ENCODE measurements at places on chromosomes 3 and 15.

DNA sequence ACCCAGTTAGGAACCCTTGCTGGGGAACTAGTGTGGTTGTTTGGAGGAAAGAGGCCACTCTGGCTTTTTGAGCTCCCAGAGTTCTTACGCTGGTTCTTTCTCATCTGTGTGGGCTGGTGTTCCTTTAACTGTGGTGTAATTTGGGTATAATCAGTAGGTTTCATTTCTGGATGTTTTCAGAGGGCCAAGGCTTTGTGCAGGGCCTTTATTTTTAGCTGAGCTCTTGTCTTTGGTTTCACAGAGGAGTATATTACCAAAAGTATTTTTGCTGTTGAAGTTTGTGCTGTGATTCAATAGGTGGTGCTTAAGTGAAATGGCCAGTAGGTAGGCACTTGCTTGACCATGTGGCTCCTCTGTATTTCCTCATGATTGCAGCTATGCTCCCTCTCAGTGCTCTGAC is 357.9 kb downstream of the KCNH8 start:
- DNase-seq = no peak

GRCh38 chr3:94114666-94115065 is 51.8 kb downstream of the NSUN3 start:
- no peak for DNase-seq

DNA sequence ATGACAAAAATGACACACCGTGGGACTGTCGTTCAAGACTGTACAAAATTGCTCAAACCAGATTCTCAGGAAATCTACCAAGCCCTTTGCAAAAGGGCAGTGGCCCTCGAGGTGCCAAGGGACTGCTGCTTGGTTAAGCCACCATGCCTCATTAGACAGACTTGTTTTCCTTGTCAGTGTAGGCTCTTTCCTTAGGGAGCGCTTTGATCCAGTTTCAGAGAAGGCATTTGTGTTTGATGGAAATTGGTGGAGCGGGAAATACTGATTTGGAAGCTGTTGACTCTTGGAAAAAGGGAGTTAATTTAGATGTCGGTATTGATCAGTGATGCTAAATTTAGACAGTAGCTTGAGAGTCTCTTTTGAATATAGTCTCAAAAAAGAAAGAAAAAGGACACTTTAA is 304.3 kb upstream of the UMPS start:
- no peak for DNase-seq

DNA sequence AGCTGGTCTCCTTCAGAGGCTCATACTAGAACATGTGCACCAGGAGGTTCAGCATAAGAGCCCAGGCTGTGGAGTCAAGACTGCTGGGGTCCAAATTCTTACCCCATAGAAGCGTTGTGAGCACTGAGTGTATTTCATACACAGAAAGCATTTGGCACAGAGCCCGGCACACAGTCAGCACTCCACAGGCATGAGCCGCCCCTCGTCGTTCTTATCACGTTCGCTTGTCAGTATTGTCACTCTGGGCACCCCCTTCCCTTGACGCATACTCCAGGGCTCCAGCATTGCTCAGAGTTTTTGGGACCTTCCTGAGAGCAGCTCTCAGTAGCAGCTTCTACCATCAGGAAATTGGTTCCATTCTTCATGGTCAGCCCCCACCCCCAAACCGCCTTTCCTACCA is 25.2 kb downstream of the CORO2B start:
- no peak for DNase-seq

GRCh38 chr3:172079326-172079976 is 40.1 kb downstream of the FNDC3B start:
- DNase-seq = no peak

DNA sequence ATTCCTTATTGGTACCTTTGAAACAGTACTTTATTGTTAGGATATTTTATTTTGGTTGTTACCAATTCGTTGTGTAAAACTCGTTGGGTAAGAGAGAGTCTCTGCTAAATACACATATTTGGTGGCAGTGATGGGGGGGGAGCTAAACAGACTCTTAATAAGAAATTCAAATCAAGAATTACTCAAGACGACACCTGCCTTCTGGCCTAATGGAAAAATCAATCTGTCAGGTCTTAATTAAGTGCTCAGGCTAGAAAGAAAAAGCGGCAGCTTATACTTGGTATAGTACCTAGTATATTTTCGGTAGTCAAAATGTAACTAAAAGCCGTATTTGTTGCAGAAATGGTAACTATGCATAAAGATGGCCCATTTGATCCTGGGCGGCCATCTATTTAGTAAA is 18.2 kb downstream of the FOXP1 start:
- DNase-seq = no peak

- DNase-seq = no peak
These were observed 479.6 kb downstream of the CNTN3 start for GRCh38 chr3:74134831-74135230.

DNA sequence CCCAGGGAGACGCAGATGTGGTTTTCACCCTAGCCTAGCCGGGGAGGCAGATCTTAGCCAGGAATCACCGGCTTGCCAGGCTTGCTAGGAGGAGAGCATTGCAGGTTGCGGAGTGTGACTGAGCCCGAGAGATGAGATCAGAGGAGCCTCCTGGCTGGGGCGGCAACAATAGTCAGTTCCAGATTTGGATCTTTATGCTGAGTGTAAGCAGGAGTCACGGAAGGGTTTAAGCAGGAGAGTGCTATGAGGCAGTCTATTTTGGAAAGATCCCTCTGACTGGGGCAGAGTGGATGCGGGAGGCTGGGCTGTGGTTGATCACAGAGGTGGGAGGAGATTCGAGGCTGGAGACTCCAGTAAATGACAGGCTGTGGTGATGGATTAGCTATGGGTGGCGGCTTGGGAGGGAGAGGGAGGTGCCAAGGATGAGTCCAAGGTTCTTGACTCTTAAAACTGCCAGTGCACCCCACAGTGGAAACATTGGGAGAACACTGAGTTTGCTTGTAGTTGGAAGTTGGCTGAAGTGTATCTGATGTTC is 10.4 kb upstream of the BAHD1 start:
- DNase-seq = no peak

GRCh38 chr3:194161131-194162045 is 25.4 kb downstream of the HES1 start:
- DNase-seq = no peak

DNA sequence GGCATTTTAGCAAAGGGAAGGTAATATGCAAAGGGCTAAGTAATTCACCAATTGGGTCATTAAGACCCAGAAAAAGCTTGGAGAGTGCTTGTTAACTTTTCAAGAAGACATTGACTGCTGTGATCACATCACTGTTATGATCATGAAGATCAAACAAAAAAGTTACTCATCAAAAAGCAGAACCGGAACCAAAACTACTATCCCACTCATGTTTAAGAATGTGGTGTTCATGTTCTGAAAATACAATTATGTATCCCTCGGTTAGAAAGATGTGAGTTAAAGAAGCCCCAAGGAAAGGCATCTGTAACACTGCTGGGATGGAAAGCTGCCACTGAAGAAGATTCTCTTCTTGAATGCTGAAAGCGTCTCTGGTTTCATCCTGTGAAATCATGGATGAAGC is 32.6 kb downstream of the BBX start:
- DNase-seq = no peak

DNA sequence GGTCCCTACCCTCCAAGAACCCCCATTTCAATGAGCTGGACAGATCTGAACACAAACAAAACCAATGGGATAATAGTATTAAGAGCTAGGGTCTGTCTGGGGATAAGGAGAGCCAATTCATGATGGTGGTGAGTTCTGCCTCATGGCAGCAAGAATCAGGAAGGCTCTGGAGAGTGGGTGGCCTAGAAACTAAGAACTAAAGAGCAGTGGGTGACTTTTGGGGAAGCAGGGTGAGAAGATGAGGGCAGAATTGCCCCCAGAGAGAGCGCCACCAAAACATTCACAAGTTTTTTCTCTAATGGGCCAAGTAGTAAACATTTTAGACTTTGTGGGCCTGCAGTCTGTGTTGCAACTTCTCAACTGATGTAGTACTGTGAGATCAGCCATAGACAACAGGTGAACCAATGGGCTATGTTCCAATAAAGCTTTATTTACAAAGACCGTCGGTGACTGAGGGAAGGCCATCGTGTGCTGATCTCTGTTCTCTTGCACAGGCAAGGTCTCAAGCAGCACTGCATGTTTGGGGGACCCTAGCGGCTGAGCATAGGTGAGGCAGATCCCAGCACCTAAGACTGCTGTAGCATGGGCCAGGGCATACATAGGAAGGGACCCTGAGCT is 225.5 kb upstream of the ST8SIA2 start:
- DNase-seq = no peak

- no peak for DNase-seq
These were observed 227.5 kb upstream of the MDFIC2 start for GRCh38 chr3:70539908-70540307.

GRCh38 chr3:52820736-52821135 is 9.7 kb downstream of the ITIH4 start:
- no peak for DNase-seq

GRCh38 chr3:24640330-24640877 is 145.8 kb upstream of the THRB start:
- no peak for DNase-seq

GRCh38 chr3:176741664-176742047 is 455.6 kb downstream of the TBL1XR1 start:
- no peak for DNase-seq

GRCh38 chr3:129021140-129021551 is 20.0 kb downstream of the EFCC1 start:
- no peak for DNase-seq

DNA sequence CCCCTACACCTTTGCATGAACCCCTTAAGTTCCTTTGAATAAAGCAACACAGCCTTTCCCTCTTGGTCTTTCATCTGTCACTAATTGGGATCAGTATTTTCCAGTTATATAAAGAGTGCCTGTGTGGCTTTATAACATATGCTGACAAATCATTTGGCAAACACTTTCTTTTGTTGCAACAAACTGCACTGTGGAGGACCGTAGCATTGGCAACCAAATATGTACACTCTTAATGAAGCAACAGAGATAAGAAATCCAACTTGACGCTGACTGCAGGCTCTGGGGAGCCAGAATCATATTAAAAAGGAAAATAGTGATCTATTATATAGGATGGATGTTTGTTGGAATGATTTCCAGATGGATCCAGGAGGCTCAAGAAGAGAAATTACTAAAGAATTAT is 120.1 kb upstream of the PRICKLE2 start:
- no peak for DNase-seq

- DNase-seq = no peak
These were observed 14.2 kb downstream of the RAB6B start for GRCh38 chr3:133881492-133881891.

GRCh38 chr3:171832989-171833388 is 10.2 kb upstream of the TMEM212 start:
- DNase-seq = no peak

- DNase-seq = no peak
These were observed 108.1 kb upstream of the LSAMP start for GRCh38 chr3:116553355-116553754.

- no peak for DNase-seq
These were observed 61.8 kb downstream of the ZBBX start for GRCh38 chr3:167318306-167318705.

DNA sequence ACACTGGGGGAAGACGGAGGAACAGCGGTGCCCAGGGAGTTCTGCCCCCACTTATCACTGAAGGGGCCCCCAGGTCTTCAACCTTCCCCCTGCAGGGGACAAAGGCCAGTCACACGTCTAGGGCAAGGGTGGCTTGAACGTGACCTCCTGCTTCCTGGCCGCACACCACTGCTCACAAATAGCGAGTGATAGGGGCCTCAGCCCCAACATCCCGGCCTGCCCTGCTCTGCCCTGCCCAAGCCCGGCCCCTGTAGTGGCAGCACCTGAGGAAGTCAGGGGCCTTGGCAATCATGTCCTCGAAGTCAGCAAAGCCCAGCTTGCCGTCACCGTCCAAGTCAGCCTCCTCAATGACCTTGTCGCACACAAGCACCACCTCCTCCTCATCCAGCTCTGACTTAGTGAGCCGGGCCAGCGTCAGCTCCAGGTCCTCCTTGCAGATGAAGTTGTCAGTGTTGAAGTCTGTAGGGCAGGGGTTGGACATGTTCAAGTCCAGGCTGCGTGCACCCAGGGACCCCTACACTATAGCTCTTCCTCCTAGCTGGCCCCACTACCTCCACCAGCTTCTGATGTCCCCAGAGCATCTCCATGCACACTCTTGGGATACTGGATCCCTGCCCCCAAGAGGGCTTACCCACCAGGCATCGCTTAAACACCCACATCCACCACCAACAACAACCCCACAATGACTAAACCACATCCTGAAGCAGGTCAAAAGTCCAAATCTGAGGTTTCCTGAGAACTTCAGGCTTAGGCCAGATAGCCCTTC is 13.3 kb downstream of the SH2D7 start:
- no peak for DNase-seq

DNA sequence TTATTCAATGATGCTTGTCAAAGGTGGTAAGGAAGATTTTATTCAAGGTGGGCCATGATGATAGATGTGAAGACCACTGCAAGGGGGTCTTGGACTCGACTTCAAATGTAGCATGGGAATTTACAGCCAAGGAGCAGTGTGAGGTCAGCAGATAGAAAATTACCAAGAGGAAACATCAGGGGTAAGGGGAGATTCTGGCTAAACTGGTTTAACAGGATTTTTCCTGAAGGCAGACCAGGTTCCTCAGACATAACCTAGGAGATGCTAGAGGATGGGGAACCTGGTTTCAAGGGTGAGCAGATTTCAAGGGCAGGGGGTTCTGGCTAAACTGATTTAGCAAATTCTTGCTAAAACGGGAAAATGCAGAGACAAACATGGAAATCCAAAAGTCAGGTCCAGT is 464.9 kb downstream of the TAFA4 start:
- DNase-seq = no peak

DNA sequence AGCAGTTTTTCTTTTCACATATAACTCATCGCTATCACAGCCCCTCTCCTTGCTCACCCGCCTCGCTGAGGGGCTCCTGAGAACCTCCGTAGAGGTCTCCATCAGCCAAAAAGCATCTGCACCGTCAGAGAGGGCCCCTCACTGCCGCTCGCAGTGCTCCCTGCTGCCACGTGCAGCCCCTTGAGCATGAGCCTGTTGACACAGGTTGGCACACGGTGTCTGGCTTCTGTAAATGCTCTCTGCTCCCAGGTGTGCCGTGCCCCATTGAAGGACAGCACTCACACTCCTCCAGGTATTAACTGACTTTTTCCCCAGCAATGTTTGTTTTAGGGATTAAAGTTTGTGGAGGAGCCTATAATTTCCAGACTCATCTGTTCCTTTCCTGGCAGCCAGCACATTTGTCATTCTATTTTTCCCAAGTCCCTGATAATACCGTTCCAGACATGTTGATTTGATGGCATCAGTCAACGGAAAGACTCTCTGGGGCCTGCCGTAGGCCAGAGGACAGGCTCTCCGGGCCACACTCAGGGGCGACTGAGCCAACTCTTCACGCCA is 2.1 kb upstream of the FURIN start:
- no peak for DNase-seq

- no peak for DNase-seq
These were observed 116.4 kb upstream of the RAD18 start for GRCh38 chr3:9079676-9080075.

DNA sequence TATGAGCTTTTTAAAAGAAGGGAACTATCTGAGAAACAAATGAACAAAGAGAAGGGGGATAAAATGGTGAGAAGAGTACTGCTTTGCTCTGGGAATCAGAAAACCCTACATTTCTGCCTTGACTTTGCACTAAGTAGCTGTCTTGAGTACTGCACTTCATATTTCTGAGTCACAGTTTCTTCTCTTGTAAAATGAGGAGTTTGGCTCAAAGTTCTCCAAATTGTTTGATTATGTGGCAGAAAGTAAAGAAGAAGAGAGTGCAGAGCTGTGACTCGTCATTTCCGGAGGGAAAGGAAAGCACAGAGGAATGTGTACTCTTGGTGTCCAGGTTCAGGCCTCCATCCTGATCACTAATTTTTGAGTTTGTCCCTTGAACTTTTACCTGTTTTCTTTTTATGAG is 54.7 kb downstream of the TP63 start:
- DNase-seq = no peak
